ENCODE measurements at places on chromosomes 16 and 17. TPM values are rescaled to one million over a fixed set of nuclear protein-coding genes. Genes with fewer than 3 reads are reported as not detected.

RAPGEFL1 gene
- 0.99 TPM for total RNA-seq

NPIPB9 gene
- total RNA-seq = 3.5 TPM

PABPN1L gene
- total RNA-seq = not detected

SLC13A2 gene
- not detected for total RNA-seq

FLYWCH2 gene
- 50.6 TPM for total RNA-seq

TSEN54 gene
- total RNA-seq = 11.2 TPM

GPR179 gene
- total RNA-seq = not detected

EVI2A gene
- total RNA-seq = 0.94 TPM

NKD1 gene
- total RNA-seq = under 0.01 TPM

FOXJ1 gene
- not detected for total RNA-seq

CXCL16 gene
- total RNA-seq = 1.3 TPM

KRT33A gene
- total RNA-seq = not detected

C17orf78 gene
- not detected for total RNA-seq

CES1 gene
- not detected for total RNA-seq

AHSP gene
- total RNA-seq = not detected

ZNF629 gene
- 6.2 TPM for total RNA-seq

MYCBPAP gene
- total RNA-seq = 1.1 TPM

SNTB2 gene
- total RNA-seq = 61.2 TPM

CACNG1 gene
- total RNA-seq = not detected

MGAT5B gene
- 1.4 TPM for total RNA-seq

PIRT gene
- total RNA-seq = not detected

KRTAP16-1 gene
- not detected for total RNA-seq

TP53TG3C gene
- total RNA-seq = not detected

CMTM4 gene
- 14.5 TPM for total RNA-seq

CBLN1 gene
- total RNA-seq = not detected

MYH1 gene
- not detected for total RNA-seq

SRCIN1 gene
- total RNA-seq = under 0.01 TPM

ALOXE3 gene
- total RNA-seq = not detected

KRT9 gene
- total RNA-seq = not detected

RCVRN gene
- total RNA-seq = not detected

TTC19 gene
- 30.1 TPM for total RNA-seq

FOXL1 gene
- total RNA-seq = 10.2 TPM

G6PC1 gene
- total RNA-seq = not detected

ALDH3A1 gene
- 0.36 TPM for total RNA-seq

MYOCD gene
- total RNA-seq = not detected

ABCC12 gene
- total RNA-seq = not detected

PNPO gene
- 24.7 TPM for total RNA-seq

HS3ST6 gene
- not detected for total RNA-seq

CLEC3A gene
- not detected for total RNA-seq

LDAF1 gene
- total RNA-seq = 20.3 TPM

GGT6 gene
- total RNA-seq = not detected

Data from endothelial cell of coronary artery (primary cell).